ENCODE measurements at places on chromosomes 5 and 9. TPM values are rescaled to one million over a fixed set of nuclear protein-coding genes. Genes with fewer than 3 reads are reported as not detected.
A peak's percentile ranks its signal among the peaks of the same experiment; 100 is the strongest.

DNA sequence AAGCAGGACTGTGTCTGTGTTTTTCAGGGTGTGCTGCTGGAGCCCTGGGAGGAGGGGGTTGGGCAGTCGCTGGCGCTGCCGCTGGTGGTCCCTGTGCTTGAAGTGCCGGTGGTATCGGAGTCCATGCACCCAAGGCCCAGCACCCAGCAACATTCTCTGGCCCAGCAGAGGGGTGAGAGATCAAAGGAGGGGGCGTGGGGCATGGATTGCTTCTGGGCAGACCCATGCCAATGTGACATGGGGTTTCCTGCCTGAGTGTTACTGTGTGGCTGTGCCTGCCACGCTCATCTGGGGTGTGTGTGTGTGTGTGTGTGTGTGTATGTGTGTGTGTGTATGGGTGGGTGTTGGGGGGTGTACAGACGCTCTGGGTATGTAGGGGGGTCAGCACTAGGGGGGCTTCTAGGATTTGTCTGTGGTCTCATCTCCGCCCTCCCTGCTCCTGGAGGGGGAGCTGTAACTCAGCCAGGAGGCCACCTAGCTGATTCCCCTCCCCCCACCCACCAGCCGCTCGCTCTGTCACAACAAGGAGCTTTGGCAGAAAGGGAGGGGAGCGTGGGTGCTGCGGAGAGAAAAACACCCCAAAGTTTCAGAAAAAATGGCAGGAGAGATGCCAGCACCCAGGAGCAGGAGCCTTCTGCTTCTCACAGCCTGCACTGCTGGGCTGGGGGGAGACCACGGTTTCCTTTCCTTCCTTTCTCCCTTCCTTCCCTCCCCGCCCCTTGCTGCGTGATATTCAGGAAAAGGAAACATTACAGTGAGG, 35.9 kb upstream of the HSPA9 start:
- no peak for ATAC-seq

The MAST4 gene
- total RNA-seq = 21.9 TPM

GRCh38 chr5:431001-431710, 11.8 kb upstream of the EXOC3 start:
- ATAC-seq = peak; percentile 95

DNA sequence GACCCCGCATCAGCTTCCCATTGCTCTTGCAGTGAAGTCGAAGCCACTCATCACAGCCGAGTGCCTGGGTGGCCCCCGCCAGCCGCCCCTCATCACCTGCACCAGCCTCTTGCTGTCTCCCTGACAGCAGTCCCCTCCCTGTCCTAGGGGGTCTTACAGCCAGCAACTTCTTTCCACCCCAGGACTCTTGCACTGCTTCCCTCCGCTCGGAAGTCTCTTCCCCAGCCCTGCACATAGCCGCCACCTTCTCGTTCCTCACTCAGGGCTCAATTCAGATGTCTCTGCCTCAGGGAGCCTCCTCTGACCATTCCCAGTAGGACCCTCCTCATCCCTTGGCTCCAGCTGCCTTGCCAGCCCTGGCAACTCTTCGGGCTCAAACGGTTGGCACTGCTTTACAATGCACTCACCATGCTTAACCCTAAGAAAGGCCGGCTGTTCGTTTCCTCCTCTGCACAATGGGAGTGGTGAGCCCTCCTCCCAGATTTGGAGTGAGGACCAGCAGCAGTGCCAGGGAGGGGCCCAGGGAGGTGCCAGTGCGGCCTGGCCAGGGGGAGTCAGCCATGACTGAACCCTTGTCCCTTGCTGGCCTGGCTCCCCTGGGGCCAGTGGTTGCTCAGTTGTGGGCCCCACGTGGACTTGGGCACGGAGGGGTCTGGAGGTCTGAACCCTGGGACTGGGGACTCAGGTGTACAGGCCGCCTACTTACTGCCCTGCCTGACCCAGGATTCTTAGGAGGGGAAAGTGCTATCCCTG, 6.1 kb downstream of the TCF7 start:
- ATAC-seq = no peak

DNA sequence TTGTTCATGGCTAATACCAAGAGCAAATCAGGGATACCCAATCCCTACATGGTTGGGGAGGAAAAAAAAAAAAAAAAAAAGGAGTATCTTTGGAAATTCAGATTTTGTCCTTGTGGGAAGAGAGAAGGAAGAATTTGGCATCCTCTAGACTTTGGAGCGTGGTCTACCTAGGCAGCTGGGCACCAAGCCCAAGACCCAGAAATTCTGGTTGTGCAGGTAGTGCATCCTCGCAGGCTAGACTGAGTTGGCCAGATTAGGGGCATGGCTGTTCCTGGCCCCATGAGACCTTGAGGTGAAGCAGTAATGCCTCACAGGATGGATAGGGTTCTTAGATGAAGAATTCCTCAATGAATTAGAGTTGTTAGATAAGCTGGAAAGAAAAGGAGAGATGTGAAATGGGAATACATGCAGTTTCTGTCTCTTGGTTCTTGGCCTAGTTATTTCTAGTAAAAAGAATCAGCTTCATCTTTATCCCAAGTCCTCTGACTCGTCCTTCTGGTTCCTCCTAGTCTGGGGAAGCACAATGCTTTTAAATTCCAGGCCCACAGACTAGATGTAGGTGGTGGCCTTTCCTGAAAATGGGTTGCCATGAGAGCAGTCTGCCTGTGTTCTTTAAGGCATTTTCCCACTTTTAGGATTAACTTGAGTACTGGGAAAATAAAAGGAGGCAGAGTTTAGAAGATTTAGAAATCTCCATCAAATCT, 140.5 kb upstream of the RUSC2 start:
- no peak for ATAC-seq

DNA sequence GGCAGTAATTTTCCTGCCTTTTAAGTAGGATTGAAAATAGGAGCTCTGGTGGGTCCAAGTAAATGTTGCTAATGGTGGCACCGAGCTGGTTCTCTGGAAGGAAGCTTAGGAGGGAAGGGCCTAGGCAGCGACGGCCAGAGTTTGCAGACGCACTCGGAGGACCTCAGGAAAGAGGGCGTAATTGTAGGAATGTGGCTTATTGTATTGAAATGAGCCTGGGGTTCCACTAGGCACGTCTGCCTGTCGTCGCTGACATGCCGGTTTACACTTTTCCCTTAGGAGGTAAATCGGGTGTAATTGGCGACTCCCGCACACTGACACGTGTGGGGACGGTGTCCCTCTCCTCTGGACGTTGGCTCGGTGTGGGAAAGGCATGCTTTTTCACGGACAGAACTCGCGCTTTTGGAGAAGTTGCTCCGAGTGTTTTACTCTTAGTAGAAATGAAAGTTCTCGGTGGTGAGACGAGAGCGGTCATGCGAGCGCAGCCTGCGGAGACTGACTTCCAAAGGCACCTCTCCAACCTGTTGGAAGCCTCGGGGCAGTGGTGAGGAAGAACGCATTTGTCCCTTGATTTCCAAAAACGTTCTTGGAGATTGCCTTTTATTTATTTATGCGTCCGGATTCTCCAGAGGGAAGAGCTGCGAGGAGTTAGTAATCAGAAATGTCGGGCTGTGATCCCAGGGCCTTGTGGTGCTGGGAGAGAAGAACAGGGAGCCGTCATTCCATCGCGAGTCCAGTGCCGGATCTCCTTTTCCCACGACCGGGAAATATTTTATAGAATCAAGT, 1.3 kb downstream of the NR4A3 start:
- ATAC-seq = no peak

GRCh38 chr5:91928754-91929521, 545.8 kb upstream of the ARRDC3 start:
- peak; percentile 69 for ATAC-seq

GRCh38 chr9:134601764-134602163, 39.8 kb upstream of the COL5A1 start:
- no peak for ATAC-seq

DNA sequence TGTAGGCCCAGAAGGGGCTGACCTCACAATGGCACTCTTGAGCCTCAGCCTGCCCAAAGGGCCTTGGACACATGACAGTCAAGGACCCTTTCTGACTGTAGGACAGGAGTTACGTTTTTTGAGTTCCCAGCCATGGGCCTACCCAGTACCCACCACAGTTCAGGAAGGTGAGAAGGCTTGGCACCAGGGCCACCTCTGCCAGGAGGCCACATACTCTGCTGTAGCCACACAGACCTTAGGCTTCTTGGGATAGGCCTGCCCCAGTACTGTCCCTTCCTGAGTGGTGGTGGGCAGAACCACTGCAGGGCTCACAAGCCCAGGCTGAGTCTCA, 12.8 kb downstream of the PDLIM4 start:
- ATAC-seq = no peak

DNA sequence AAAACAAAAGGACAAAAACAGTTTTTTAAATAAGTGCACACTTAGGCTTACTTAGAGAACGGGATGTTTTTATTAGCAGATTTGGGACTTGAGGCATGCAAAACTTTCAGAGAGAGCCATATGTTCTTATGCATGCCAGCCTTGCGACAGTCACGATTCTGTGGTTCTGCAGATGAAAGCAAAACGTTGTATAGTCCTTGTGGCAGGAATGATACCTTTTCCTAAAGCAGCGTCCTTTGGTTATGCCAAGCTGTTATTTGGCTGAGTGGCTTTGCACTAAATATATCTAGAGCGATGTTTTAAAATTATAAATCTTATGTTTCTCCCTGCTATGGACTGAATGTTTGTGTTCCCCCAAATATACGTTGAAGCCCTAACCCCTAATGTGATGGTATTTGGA, 152.0 kb downstream of the SH3GL2 start:
- ATAC-seq = no peak

DNA sequence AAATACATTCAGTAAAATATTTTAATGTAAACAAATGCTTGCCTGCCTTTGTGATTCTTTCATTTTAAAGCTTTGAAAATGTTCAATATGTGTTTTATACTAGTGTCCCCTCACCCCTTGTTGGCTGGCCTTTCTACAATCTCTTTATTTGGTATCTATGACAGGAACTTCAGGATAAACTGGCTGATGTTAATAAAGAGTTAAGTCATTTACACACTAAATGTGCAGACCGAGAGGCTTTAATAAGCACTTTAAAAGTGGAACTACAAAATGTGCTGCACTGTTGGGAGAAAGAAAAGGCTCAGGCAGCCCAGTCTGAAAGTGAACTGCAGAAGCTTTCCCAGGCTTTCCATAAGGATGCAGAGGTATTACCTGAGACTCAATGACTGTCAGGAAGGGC, 171.8 kb downstream of the CCDC171 start:
- no peak for ATAC-seq

- ATAC-seq = no peak
Observed at GRCh38 chr5:118628660-118629354, 359.5 kb downstream of the DTWD2 start.

The IFNK gene
- 1.6 TPM for total RNA-seq

DNA sequence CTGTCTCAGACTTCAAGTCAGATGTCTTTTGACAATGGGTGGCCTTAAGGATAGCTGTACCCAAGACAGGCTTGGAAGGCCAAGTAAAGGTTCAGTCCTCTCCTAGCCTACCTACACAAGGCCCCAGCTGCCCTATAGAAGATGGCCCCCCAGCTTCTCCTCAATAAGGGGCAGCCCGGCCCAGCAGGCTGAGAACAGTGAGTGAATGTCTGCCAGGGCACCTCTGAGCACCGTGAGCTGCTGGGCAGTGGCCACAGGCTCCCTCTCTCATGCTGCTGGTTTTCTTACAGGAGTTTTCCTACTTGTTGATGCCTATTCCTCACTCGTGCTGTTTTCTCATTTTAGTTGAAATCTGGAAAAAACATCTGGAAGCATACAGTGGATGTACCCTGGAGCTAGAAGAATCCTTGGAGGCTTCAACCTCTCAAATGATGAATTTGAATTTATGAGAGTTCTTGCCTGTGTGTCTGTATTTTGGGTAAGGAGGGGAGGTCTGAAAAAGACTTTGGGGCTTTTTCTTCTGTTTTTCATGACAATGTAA, 40.1 kb downstream of the SECISBP2 start:
- no peak for ATAC-seq

GRCh38 chr5:53219610-53220009, 110.1 kb upstream of the MOCS2 start:
- no peak for ATAC-seq

- no peak for ATAC-seq
Observed at GRCh38 chr5:1936413-1936812, 53.7 kb upstream of the IRX4 start.

The SH3RF2 gene
- total RNA-seq = 0.85 TPM

The C1QTNF3 gene
- total RNA-seq = 4.4 TPM

GRCh38 chr9:115306865-115307264, 188.9 kb upstream of the TNC start:
- ATAC-seq = no peak

DNA sequence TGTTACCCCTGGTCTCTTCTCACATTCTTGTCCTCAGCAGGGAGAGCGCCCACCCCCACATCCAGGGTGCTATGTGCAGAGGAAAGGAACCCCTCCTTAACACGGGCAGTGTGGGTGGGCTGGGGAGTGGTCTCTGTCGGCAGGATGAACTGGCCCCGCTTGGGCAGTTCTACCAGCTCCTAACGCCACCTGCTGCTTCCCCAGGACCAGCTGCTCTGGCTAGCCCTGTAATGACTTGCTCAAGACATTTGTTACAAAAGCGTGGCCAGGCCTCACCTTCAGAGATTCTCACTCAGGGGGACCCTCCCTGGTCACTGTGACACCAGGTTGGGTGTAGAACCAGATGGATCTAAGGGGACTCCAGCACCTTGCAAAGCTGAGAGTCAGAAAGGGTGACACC, 82.4 kb downstream of the HMCN2 start:
- ATAC-seq = no peak

DNA sequence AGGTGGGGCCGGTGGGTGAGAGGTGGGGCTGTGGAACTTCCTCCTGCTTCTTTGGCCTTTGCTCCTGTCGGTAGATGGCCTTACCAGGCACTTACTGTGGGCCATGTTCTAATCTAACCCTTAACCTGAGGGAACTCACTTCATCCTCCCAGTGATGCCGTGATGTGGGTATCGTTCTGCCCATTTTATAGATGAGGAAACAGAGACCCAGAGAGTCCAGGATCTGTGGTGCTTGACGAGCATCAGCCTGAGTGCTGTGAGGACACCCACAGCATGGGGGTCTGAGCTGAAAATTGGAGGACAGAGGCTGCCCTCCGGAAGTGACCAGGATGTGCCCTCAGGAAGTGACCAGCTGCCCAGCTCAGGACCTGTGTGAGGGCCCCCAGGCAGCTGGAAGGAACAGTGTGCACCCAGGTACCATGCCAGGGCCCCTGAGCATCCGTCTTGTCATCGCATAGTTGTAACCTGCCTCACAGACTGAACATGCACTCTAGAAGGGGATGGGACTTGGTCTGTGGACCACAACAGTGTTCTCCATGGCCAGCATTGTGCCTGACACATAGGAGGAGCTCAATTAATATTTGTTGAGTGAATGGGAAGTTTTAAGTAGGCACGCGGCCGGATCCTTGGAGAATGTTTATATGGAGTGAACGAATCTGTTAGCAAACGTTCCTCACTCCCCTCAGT, 8.5 kb downstream of the NEK6 start:
- ATAC-seq = no peak

GRCh38 chr5:107806705-107807104, 136.0 kb upstream of the EFNA5 start:
- ATAC-seq = no peak
